ENCODE measurements at places on chromosomes 5 and 9. TPM values are rescaled to one million over a fixed set of nuclear protein-coding genes. Genes with fewer than 3 reads are reported as not detected.

The GABRB2 gene
- total RNA-seq: 98.1 TPM

GRCh38 chr9:112145886-112146285 lies 29.2 kb downstream of the SUSD1 start:
- no peak for DNase-seq

GRCh38 chr9:89629081-89629976 lies 24.5 kb downstream of the GADD45G start:
- no peak for DNase-seq

The C9orf153 gene
- total RNA-seq: 0.62 TPM

DNA sequence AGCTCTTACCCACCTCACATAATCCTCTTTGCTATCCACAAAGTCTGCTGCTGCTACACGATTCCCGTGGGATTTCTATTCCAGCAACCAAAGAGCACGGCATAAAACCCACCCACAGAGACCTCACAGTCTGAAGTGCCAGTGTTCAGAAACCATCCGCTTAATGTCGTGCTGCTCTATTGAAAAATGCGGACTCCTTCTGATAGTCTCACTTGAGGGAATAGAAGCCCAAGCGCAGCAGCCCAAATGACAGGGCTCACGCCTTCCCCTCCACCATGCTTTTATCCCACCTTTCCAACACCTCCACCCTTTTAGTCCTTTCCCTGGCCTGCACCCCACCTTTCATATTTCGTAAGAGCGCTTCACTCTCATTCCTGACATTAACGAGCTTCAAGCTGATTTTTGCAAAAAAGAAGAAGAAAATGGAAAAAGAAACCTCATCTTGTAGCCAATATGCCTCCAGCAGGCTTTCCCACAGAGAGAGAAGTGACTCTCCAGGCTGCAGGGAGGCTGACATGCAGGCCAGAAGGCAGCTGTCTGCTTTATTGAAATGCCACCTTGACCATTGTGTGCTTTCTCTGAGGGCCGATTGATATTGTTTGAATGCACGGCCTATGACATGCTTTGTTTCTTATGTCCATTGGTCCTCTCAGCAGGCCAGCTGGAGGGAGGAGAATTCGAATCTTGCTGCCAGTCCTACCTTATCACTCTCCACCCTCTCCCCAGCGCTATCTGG lies 70.6 kb upstream of the PCSK1 start:
- no peak for DNase-seq

The CCDC152 gene
- 12.9 TPM for total RNA-seq

The DMRT3 gene
- total RNA-seq: 0.16 TPM

GRCh38 chr5:73998489-73998888 lies 372.5 kb downstream of the ARHGEF28 start:
- no peak for DNase-seq

The ZNF366 gene
- total RNA-seq: 0.94 TPM

DNA sequence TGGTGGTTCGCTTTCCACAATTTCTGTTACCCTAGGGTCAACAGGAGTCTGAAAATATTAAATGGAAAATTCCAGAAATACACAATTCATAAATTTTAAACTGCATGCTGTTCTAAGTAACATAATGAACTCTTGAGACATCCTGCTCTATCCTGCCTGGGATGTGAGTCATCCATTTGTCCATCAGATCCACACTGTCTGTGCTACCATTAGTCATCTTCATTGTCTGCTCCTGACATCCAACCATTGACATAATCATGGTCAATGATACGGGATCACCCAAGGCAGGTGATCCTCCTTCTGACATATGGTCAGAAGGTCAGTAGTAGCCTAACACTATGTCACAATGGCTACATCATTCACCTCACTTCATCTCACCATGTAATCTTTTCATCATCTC lies 276.7 kb upstream of the KIF2A start:
- DNase-seq: no peak

DNA sequence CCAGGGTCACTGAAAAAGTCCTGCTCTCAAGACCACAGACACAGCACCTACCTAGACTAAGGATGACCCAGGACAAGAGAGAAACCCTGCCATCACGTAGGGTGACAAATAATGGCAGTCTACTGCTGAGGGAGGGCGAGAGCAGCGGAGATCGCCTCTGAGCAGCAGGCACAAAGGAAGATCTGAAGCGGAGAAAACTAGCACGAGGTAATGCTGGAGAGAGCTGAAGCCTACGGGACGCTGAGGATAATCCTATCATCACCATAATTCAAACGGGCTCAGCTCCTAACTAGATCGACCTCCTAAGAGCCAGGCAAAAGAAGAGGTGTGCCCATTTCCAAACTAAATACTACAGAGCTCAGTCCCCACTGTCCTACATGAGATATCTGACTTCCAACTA lies 41.3 kb downstream of the FBXO10 start:
- no peak for DNase-seq

The FBP2 gene
- not detected for total RNA-seq

The FOXD4L6 gene
- total RNA-seq: 0.31 TPM

The DND1 gene
- total RNA-seq: 0.31 TPM

GRCh38 chr5:31225118-31225517 lies 31.6 kb downstream of the CDH6 start:
- no peak for DNase-seq

The TRIM32 gene
- total RNA-seq: 23.9 TPM

DNA sequence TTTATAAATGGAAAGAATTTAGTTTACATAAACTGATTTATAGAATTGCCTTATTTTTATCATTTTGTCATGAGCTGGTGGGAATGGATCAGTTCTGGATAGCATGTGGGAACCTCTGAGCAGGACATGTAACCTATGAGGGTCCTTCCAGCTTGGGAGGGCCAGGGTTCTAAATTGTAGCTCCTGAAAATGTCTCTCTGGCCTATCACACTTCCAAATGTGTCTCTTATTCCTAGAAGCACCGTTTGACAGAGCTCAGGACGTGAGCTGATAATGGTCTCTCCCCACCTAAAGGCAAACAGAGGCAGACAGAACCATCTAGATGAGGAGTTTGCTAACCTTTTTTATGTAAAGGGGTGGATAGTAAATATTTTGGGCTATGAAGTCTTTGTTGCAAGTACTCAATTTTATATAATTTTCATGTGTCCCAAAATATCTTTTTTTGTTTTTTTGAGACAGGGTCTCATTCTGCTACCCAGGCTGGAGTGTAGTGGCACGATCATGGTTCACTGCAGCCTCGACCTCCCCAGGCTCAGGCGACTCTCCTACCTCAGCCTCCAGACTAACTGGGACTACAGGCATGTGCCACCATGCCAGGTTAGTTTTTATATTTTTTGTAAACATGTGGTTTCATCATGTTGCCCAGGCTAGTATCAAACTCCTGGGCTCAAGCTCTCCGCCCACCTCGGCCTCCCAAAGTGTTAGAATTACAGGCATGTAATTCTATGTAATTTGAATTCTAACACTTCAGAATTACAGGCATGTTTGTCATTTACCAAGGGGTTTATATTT lies 4.0 kb downstream of the TRAF1 start:
- DNase-seq: no peak

The GDF9 gene
- total RNA-seq: 1.9 TPM

The NOXA1 gene
- 2.0 TPM for total RNA-seq

GRCh38 chr5:115588640-115589039 lies 13.6 kb downstream of the TICAM2 start:
- no peak for DNase-seq
